Fibroblast of skin of back (primary cell): ENCODE measurements at places on chromosomes 12 and 14.

DNA sequence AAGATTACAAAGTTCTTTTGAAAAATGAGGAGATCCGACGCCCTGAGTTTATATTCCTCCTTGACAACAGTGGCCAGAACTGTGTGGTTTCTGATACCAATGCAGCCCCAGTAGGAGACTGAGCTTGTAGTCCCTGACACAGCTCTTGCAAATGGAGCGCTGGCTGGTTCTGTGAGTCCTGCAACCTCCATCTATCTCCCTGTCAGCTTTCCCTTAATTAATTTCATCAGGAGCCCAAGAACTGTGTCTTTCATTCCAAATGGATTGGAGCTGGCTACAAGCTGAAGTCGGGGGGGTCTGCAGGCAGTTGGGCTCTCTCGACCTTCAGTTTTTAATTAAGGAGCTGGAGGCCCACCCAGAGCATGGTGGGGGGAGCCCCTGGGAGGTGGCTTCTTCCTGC is 160.6 kb downstream of the ADGRD1 start:
- DNase-seq: no peak

- no peak for DNase-seq
Observed at GRCh38 chr12:49890096-49890461, 13.6 kb downstream of the FAIM2 start.

DNA sequence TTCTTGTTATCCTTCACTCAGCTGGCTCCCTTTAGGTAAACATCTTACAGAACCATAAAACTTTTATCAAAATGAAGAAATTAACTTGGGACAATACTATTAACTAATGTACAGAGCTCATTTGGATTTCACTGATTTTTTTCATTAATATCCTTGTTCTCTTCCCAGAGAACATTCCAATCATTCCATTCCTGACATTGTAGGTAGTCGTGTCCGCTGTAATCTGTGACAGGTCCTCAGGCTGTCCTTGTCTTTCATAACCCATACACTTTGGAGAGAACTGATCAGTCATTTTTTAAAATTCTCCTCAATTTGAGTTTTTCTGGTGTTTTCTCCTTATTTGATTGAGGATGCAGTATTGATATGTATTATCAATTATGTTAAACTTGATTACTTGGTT is 916.8 kb downstream of the GALC start:
- no peak for DNase-seq

DNA sequence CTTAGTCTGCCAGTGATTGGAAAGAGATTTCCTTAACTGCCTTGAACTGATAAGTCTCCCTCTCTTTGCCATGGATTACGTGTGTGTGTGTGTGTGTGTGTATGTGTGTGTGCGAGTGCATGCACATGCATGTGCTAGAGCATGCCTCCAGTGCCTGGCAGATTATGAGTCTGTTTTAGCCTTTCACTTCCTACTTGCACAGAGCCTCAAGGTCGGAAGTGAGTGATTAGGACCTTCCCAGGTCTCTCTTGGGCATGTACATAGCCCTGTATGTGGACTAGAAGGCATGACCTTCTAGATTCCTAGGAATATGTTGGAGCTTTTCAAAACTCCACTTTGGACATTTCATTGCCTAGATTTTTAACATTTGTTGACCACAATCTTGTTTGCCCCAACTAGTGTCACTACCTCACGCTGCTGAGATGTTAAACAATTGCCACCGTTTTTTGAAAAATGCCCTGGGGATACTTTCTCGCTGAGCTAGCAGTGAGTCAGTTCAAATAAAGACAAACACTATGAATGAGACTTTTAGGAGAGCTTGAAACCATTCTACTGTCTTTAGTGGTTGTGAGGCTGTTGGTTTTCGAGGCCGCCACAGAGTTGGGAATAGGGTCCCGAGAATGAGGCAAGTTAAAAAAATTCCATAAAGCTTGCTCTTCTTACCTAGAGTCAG is 28.2 kb downstream of the KIAA0586 start:
- DNase-seq: peak; percentile 9

- no peak for DNase-seq
Observed at GRCh38 chr14:69554500-69554899, 20.2 kb downstream of the CCDC177 start.

- DNase-seq: peak; percentile 85
Observed at GRCh38 chr12:65740873-65741600, 83.2 kb upstream of the HMGA2 start.

GRCh38 chr12:48358937-48359513 is 8.3 kb upstream of the ZNF641 start:
- DNase-seq: no peak

DNA sequence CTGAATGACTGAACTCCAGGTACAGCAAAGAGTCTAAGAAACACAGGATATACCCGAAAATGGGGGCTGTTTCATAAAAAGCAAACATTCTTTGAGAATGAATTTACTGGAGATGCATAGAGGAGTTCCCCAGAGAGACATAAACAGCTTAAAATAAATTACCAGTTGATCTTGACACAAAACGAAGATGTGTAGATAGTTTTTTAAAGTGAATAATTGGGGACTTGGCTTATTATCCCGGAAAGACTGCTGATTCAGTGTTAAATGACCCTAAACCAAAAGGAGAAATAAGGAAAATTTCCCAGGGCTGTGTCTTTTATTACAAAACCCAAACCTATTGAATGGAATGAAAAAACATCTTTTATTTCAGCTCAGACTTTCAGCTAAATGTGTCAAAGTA is 1052.8 kb upstream of the TMEM132C start:
- DNase-seq: no peak
